ENCODE measurements at places on chromosomes 4 and X.
A peak's percentile ranks its signal among the peaks of the same experiment; 100 is the strongest.

GRCh38 chr4:65747386-65747785, 77.1 kb upstream of the EPHA5 start:
- DNase-seq = no peak

DNA sequence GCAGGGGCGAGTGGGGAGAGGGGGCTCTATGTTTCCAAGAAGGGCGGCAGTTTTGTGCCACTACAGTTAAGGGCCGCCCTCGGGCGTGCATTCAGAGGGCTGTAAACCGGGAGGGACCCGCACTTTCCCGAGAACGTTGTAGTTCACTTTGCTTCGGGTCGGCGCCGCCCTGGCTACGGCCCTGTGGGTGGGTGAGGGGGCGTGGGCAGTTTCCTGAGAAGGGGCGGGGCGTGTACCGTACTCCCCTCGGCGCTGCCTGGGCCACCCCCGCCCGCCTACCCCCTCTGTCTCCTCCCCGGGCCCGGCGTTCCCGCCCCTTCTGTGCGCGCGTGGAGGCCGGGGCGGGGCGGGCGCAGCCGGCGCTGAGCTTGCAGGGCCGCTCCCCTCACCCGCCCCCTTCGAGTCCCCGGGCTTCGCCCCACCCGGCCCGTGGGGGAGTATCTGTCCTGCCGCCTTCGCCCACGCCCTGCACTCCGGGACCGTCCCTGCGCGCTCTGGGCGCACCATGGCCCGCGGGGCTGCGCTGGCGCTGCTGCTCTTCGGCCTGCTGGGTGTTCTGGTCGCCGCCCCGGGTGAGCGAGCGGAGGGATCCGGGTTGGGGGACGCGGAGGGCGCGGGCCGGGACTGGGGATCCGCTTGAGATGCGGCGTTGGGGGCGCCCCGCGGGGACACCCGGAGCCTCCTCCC, at the start of gene CD99:
Gene CD99, plus strand, starts transcription at position 440 of the 687 bp plus-strand sequence. Its CDS starts 66 bp downstream, at position 506.
- peak; percentile 93 for DNase-seq

DNA sequence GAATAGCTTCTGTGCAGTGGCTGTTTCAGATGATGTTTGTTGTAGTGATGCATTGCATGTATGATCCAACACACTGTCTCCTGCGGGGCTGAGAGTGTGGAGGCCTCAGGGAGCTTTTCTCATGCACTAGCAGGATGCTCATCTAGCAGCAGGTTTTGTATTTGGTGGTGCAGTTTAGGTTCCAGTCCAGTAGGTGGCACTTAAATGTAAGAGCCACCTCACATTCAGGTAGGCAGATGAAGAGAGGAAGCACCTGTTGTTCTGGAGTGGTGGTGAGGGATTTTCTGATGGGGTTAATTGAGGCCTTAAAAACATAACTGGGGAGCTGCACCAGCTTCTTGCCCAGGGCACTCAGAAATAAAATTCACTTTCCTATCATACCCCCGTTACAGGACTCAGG, 300.9 kb downstream of the SPIN4 start:
- no peak for DNase-seq

DNA sequence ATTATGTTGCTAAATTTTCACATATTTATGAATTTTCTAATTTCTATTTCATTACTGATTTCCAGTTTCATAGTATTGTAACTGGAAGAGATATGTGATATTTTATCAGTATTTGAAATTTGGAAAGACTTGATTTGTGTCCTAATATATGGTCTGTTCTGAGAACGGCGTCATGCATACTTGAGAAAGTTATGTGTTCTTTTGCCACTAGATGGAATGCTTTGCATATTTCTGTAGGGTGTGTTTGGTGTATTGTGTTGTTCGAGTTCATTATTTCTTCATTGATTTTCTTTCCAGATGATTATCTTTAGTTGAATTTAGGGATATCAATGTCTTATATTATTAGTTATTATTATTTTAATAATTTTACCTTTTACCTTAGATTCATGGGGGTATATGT, 110.6 kb upstream of the ITM2A start:
- DNase-seq = no peak

DNA sequence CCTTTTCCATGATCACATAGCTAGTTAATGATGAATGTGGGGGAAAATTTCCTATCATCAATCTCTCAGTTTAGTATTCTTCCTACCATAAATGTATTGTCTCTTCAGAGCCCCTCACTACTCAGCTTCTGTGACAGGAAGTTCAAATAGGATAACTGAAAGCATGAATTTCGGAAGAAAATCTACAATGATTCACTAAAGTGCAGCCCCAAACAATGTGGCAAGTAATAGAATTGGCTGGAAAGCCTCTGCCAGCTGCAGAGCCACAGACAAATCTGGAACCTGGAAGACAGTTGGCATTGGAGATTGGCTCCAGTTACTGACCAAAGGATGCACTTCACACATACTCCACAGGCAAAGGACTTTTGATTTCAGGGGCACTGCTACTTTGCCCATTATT, 35.2 kb downstream of the EGF start:
- no peak for DNase-seq

GRCh38 chrX:13013363-13014110, 30.9 kb downstream of the FAM9C start:
- DNase-seq = no peak

- no peak for DNase-seq
Observed at GRCh38 chr4:145217349-145217748, 37.0 kb upstream of the OTUD4 start.

GRCh38 chr4:140497405-140497746, 717 bp downstream of the MGAT4D start:
- DNase-seq = no peak

DNA sequence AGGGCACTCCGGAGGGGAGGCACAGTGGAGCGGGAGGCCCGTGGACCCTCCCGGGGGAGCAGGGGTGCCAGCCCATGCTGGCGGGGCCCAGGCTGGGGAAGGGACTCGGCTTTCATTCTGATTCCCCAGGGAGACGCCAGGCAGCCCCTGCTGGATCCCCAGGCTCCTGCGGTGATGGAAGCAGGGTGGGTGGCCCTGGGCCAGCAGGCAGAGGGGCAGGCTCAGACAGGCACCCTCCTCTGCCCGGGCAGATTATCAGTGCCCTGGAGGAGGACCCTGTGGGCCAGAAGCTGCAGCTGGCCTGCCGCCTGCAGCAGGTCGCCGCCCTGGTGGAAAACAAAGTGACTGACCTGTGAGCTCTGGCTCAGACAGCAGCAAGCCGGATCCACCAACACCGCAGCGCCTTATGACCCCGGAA, 2.1 kb upstream of the SRPK3 start:
- no peak for DNase-seq

GRCh38 chr4:163611784-163612445, 117.4 kb downstream of the TMA16 start:
- DNase-seq = no peak

- no peak for DNase-seq
Observed at GRCh38 chrX:41912923-41913322, 10.4 kb downstream of the CASK start.

DNA sequence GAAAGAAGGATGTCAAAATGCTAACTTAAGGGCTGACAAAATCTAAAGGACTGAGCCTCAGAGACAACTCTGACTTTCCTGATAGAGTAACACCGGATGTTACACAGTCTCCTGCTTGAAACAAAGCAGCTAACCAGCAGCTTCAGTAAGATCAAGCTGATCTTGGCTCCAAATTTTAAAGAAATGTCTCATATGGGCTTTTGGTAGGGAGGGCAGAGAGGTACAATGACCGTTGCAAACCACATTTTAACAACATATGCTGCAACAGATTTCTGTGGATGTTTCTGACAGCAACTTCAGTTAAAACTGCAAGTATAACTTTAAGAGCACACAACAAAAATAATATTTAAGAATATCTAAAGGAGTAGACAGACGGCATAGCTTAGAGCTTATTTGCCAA, 9.1 kb downstream of the RPGR start:
- DNase-seq = no peak

GRCh38 chr4:35963974-35964515, 280.3 kb downstream of the ARAP2 start:
- no peak for DNase-seq

GRCh38 chr4:145177906-145178538, 2.4 kb downstream of the OTUD4 start:
- DNase-seq = no peak

GRCh38 chr4:55475394-55476243, 71.1 kb downstream of the CLOCK start:
- no peak for DNase-seq

GRCh38 chr4:157358439-157358838, 137.9 kb downstream of the GRIA2 start:
- no peak for DNase-seq

GRCh38 chrX:137891431-137891830, 325.5 kb downstream of the ZIC3 start:
- DNase-seq = no peak

- DNase-seq = no peak
Observed at GRCh38 chr4:123351713-123352112, 44.9 kb upstream of the SPRY1 start.

GRCh38 chrX:69524781-69525363, 20.7 kb downstream of the NALF2 start:
- no peak for DNase-seq

DNA sequence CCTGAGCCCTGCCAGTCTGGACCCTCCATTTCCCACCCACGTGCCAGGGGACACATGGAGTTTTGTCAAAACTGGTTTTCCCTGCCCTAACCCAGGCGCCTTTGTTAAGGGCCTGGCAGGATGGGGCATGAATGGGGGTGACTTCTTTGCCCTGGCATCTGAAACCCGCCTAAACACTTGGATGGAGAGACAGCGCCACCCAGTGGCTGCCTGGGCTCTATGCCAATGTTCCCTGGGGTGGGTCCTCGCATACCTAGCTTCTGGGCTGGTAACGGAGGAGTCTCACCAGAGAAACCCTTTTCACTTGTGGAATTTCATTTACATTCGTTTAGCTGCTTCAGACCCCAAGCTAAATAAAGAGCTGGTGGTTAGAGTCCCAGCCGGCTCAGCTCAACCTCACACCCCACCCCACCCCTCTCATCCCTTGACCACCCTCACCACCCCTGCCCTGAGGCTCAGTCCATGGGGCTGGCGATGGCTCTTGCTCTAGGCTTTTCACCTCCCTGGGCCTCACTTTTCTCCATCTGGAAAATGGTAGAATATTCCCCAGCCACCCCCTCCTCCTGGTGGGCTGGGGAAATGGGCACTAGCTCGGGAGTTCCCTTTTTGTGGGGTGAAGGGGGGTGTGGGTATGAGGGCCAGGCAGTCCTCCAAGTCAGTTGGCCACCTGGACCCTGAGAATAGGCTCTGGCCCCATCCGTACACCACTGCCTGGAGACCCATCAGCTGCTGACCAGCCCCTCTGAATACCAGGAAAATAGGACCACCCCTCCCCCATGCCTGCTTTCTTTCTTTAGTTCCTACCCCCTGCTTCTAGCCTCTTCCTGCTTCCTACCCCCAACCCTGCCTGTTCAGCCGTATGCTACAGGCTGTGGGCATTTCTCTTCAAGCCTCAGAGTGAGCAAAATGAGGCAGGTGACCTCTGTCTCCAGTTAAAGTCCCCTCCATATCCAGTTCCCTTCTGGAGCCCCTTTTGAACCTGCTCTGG, 57.1 kb upstream of the PJA1 start:
- DNase-seq = peak; percentile 77

- no peak for DNase-seq
Observed at GRCh38 chrX:17605676-17606075, 131.6 kb upstream of the SCML1 start.

- DNase-seq = no peak
Observed at GRCh38 chr4:120870279-120870673, 52.2 kb downstream of the PRDM5 start.

- no peak for DNase-seq
Observed at GRCh38 chr4:113288696-113289095, 239.2 kb downstream of the ANK2 start.

GRCh38 chr4:18914182-18914581, 892.6 kb upstream of the LCORL start:
- DNase-seq = no peak

- no peak for DNase-seq
Observed at GRCh38 chr4:54296548-54297203, 67.6 kb downstream of the PDGFRA start.

DNA sequence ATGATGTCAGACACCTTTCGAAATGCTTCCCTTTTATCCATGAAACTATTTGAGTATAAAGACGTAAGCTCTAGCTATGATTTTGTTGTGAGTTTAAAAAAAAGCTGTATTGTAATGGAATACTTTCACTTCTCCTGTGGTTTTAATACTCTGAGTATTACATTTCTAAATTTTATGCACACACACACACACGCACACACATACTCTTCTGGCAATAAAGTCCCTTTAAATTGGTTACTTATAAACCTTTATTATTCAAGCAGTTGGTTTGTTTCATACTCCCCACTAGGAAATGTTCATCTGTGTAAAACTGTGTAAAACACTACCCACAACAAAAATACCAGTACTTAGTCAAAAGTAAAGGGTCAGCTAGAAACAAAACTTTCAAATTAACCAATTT, 18.2 kb downstream of the VAMP7 start:
- no peak for DNase-seq

GRCh38 chr4:67035501-67035900, 509.8 kb downstream of the CENPC start:
- no peak for DNase-seq

DNA sequence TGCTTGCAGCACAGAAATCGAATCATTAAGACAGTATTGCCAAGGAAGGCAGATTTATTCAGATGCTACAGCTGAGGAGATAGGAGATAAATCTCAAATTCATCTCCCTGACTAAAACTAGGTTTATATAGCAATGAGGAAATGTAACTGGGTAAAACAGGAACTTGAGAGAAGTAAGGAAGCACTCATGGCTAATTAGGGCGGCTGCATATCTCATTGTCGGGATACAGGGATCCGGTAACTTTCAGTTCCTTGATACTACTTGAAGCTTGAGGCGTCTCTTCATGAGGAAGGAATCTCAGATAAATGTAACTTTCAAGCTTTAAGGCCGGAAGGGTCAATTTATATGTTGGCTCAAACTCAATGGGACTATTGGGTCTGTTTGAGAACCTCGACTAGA, 129.2 kb upstream of the WDR1 start:
- no peak for DNase-seq

DNA sequence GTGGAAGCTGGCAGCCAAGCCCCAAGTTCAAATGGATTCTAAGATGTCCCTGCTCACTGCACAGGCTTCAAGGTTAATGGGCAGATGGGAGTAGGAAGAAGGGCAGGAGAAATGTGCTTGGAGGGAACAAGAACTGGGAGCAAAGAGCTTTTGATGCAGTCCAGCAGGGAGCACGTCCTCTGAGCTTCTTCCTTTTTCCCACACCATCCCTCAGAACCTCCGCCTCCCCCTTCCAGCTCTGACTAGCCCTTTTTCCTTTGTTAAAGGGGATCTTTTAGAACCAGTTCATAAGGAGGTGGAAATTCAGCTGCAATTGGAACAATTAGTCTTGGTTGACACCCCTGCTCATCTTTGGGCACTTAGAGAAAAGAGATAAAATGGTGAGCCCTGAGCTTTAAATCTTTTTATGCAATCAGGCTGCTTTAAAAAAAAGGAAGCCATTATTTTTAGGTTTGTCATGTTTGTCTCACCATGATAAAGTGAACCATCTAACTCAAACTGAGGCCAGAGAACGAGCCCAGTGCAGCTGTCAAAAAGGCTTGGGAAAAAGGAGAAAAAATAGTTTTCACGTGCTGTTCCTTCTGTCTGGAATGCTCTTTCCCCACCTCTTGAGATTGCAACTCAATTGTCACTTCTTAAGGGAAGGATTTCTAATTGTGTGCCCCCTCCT, 135.8 kb upstream of the IL1RAPL2 start:
- no peak for DNase-seq
